Right atrium auricular region (tissue), 2 donors: ENCODE measurements at places on chromosomes 13 and 19.

GRCh38 chr19:38070573-38070972 is 153.4 kb downstream of the DPF1 start:
- no peak for DNase-seq

DNA sequence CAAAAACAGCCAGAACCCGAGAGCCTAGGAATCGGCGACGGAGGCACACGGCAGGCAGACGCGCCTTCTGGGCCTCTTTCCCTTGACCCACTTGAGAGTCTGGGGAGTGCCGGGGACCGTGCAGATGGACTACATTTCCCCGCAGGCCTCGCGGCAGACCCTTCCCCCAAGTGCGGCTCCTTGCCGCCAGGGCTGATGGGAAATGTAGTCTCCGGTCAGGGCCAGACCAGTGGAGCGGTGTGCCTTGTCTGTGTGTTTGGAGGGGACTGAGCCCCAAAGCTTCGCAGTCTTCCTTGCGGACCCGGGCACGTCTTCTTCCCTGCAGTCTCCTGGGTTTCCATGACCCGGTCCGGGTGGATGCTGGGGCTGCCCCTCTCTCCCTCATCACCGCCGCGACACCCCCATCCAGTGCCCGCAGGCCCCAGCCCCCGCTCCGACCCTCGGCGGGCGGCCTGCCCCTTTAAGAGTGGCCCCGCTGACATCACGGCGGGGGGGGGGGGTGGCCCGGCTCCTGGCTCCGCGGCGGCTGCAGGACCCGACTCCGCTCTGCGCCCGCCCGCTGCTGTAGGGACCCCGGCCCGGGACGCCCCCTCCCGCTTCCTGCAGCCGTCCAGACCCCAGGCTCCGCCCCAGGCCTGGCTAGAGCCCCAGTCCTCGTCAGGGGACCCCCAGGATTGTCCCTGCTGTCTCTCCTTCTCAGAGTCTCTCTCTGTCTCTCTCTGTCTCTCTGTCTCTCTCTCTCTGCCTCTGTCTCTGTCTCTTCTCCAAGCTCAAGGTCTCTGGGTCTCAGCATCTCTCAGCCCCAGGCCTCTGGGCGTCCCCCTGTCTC is 758 bp upstream of the CACNG7 start:
- no peak for DNase-seq

DNA sequence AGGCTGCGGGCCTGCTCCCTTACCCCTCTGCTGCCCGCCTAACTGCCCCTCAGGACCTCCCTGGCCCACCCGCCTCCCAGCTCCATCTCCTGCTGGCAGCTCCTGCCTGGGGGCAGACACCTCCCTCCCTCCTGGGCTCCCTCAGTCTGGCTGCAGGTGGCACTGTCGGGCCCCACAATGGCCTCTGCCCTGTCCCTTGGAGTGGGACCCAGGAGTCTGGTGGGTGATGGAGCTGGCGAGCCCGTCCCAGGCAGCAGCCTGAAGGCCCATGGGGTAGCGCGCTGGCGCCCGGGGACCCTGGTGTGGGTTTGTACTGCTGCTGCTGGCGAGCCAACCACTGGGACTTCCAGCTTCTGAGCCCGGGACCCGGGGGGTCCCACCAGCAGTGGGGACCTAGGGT is 83.6 kb downstream of the KDM4B start:
- DNase-seq, result no peak

GRCh38 chr13:105773241-105773640 is 762.2 kb downstream of the EFNB2 start:
- no peak for DNase-seq

- DNase-seq, result no peak
These were observed 369.2 kb downstream of the GPC5 start for GRCh38 chr13:91767651-91768050.
